Large intestine (tissue), 12 donors: ENCODE measurements at places on chromosomes 12 and 14.

DNA sequence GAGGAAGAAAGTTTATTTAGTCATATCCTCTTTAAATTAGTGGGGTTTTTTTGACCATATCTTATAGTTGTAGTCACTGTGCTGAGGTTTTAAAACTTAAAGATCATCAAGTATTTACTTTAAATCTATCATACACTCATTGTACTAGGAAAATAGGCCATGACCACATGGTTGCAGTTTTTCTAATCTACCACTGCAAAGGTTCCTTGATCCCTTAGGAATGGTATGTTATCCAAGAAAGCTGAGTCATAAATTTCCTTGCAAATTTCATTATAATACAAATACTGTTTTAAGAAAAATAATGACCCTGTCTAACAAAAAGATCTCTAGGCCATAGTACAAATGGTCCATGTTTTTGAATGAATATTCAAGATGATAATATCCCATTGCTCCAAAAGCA lies 74.7 kb downstream of the DBX2 start:
- DNase-seq = no peak

- peak; percentile 63 for DNase-seq
These were observed 31.7 kb downstream of the TNFAIP2 start for GRCh38 chr14:103155010-103155409.

- peak; percentile 1 for DNase-seq
These were observed 337.9 kb upstream of the NOVA1 start for GRCh38 chr14:26935733-26936132.

- no peak for DNase-seq
These were observed 5.9 kb downstream of the TBX3 start for GRCh38 chr12:114678028-114678427.

- no peak for DNase-seq
These were observed 290.7 kb downstream of the RMST start for GRCh38 chr12:97753332-97753731.

- no peak for DNase-seq
These were observed 763.0 kb downstream of the NRXN3 start for GRCh38 chr14:78933166-78933565.

DNA sequence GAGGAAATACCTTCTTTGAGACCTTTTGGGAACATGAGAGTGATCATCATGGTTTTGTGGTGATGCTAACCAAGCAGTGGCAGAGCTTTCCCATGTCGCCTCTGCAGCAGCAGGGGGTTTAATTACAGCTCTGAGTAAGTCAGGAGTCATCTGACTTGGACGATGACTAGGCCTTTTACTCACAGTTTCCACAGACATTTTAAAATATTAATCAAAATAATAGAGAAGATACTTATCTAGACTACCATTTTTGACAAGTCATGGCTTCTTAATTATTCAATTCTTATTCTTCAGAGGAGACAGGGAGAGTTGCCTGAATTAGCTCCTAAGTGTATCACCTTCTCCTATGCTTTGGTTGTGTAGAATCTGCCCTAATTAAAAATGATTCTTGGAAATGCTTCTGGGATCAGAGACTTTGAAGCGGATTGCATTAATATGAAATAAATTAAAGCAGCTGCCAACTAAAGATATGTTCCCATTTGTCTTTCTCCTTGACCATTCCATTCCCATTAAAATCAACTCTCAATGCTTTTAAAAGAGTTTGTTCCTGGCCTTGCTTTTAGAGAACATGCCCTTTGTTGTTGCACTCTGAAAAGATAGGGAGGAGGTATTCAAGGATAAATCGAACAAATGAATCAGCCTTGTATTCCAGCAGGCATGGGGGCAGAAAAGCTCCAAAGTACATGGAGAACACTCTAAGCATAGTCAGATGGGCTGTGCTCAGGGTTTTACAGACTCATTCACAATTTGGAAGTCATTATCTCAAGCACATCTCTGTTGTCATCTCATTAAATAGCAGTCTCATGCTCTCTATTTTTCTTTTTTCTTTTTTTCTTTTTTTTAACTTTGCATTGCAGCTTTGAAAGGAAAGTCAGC lies 7.7 kb upstream of the IFNG-AS1 start:
- DNase-seq = no peak

DNA sequence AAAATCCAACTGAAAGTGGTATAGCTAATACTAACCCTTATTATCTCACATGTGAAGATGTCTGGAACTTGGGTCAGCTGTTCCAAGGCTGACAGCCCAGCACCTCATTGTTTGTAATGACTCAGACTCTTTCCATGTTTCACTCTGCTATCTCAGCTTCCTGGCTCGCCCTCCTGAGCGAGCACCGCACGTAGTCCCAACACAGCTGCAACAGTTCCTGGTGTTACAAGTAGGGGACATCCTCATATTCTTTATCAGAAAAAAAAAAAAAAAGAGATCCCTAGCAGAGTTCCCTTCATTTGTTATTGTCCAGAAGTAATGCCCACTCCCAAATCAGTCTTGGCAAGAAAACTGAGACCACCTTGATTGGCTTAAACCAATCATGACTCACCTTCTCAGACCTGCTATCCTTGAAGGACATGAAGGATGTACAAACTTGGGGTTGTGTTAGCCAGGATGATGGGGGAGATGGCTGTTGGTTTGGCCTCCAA lies 92.5 kb downstream of the ADCK1 start:
- no peak for DNase-seq

GRCh38 chr12:93962336-93962735 lies 186.0 kb upstream of the PLXNC1 start:
- no peak for DNase-seq

DNA sequence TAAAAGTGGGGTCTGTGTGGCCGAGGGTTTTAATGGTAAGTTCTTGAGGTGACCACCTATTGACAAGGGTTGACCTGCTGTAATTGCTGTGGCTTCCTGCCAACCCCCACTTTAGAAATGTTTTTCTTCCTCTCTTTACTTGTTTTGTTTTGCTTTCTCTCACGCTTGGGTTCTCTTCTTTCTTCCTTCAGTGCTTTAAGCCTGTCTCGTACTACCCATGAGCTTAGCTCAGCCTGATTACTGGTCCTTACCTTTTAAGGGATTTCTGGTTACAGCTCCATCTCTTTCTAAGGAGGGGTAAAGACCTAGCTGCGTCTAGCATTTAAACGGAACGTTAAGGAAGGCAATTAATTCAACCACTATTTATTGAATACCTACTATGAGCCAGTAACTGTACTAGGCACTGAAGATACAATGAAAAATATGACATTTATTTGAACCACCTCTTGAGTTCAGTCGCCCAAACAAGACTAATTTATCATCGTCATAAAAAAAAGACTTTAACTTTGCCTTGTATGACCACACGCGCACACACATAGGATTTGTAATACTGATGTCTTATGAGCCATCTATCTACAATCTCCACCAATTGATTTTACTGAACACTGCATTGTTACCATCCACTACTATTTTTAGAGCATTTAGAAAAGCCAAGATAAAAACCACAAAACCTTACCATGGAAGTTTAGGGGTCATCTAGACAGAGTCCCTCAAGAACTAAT lies 888 bp upstream of the PPP1R12A start:
- no peak for DNase-seq

DNA sequence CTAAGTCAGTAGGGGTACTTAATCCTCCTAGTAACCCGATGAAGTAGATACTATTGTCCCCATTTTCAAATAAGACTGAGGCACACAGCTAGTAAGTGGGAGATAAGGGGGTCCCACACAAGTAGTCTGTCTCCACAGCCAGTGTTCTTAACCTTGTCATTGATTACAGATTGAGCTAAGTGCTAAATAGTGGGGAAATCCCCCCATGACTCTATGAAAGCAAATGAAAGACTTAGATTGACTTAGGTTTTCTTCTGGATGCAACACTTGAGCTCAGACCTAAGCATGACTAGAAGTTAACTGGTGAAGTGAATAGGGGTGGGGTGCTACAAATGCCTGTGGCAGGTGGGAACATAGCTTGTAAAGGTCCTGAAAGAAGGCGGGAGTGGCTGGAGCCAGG lies 73.8 kb downstream of the SYNE2 start:
- DNase-seq = no peak

DNA sequence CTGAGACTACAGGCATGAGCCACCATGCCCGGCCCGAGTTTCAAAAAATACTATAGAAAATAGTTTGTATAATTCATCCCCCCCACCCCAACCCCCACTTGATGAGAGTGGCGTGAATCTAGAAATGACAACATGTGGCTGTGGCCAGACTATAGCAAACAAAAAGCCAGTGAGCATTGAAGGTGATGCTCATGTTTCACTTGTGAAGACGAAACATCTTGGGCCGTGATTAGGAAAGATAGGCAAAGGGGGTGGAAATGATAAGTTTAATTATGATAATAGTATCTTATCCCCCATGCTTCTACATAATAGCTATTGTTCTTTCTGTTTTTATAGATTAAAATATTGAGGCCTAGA lies 8.5 kb downstream of the BORCS5 start:
- DNase-seq = no peak

- DNase-seq = no peak
These were observed 26.2 kb upstream of the TUNAR start for GRCh38 chr14:95850429-95850828.

- no peak for DNase-seq
These were observed 222.3 kb upstream of the NOVA1 start for GRCh38 chr14:26820138-26820537.

DNA sequence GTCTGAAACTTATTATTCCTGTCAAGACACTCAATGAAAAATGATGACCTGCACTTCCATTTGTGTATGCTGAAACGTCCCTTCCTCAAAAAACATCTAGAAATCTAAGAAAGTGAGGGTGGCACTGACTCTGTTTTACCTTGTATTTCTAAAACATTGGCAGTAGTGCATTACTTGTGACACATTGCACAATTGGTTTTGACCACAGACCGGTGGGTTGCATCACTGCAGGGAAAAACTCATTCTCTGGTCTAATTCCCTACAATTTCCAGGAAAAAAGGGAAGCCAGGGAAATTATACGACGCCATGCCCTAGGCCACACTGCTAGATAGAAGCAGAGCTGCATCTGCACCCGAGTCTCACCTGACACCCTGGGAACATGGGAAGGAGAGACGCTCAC lies 156.7 kb downstream of the NTF3 start:
- DNase-seq = no peak

GRCh38 chr14:20811986-20812975 lies 9.6 kb upstream of the RNASE1 start:
- DNase-seq = peak; percentile 84

- DNase-seq = no peak
These were observed 52.9 kb downstream of the SERPINA3 start for GRCh38 chr14:94665121-94665520.

DNA sequence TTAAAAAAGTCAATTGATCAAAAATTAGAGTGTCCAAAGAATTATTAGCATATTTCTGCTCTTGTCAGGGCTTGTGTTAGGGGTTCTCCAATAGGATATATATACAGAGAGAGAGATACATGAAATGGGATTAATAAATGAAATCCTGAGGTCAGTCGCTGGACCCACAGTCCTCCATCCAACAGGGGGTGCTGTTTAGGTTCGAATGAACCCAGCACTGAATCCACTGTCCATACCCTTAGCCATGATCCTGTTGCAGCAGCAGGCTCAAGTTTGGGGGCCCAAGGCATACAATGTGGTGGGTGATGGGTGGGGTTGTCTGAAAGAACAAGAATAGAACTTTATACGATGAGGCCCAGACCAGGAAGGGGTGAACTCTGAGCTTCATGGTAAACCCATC lies 780 bp upstream of the MYO1H start:
- DNase-seq = no peak

GRCh38 chr12:52867642-52868041 lies 18.8 kb upstream of the KRT78 start:
- peak; percentile 37 for DNase-seq

DNA sequence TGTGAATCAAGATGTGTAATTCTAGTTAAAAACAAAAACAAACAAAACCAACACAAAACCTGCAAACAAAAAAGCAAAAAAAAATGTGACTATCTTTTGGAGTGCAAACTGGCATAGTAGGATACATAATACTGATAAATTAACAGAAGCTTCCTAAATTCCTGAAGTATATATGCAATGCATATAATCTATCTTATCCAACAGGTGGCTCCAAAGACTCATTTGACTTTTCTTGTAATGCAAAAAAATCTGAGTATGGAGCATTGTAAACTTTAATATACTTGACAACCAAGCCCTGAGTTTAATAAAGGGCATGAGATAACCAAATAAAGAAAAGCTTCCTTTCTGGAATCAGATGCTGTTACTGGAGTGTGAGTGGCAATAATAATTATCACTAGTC lies 1003.6 kb downstream of the FSCB start:
- peak; percentile 9 for DNase-seq

- DNase-seq = no peak
These were observed 122.1 kb upstream of the NRXN3 start for GRCh38 chr14:78048120-78048519.

DNA sequence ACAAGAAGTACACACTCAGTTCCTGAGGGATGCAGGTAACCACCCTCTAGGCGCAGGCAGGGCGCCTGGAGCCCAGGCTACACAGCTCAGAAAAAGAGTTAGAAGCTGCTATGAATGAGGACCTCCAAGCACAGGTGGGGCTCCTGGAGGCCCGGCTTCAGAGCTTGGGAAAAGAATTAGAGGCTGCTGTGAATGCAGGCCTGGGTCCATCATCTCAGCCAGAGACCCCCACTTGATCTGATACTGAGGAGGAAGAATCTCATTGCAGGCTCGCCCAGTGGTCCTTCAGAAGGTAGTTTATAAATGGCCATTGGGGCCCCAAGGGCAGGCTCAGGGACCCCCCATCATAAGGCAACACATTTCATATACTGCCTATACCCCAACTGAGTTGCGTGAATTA lies 556.4 kb downstream of the SLC6A15 start:
- DNase-seq = no peak

GRCh38 chr14:48289701-48290100 lies 614.3 kb upstream of the MDGA2 start:
- DNase-seq = no peak

GRCh38 chr12:27123642-27124041 lies 41.3 kb upstream of the C12orf71 start:
- DNase-seq = no peak

GRCh38 chr14:106062502-106063272 lies 536.3 kb downstream of the TMEM121 start:
- no peak for DNase-seq

- no peak for DNase-seq
These were observed 89.9 kb upstream of the AMN1 start for GRCh38 chr12:31818623-31819268.

DNA sequence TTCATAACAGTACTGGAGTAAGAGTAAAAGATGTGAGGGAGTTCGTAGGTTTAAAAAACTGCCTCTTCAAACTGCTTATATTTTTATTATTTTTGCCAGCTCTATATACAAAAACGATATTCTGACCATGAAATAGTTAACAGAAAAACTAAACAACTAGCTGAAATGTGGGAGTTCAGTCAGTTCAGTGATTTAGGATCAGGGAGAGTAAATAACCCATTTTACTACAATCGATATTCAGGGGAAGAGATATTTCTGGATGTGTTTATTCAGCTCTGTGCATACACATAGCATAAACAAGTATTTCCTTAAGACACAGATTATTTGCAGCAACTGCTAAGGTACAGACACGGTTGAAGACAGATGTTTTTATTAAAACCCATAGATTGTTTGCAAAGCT lies 470.9 kb downstream of the TMTC2 start:
- DNase-seq = no peak
